ENCODE measurements at places on chromosomes 13 and 19.

GRCh38 chr13:32587811-32588170 is 1.5 kb downstream of the PDS5B start:
- DNase-seq: no peak

DNA sequence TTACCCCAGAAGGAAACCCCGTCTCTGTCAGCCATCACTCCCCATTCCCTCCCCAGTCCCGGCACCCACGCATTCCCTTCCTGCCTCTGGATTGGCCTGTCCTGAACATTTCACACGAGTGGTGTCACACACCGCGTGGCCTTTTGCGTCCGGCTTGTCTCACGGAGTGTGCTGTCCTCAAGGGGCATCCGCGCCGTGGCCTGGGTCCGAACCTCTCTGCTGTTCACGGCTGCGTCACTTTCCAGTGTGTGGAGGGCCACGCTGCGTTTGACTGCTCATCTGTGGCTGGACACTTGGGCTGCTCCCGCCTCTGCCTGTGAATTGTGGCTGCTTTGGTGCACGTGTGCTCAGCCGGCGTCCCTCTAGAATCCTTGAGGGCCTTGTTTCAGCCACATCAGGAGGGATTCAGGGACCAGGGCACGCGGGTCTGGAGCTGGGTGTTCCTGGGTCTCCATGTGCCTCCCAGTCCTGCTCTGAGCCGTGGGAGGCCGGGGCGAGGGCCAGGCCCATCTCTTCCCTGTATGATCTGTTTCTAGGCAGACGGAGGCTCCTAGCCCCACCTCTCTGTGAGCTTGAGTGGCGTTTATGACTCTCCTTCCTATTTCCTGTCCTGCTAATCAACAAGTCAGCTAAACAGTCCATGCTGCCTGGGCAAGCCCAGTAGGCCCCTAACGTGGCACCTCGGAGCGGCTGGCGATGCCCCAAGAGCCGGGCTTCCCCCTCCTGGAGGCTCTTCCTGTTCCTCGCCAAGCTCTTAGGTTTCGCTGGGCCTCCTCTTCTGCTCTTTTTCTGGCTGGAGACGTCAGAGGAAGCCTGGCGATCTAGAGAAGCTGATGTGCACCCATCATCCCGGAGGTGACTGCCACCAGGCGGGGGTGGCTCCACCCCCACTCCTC is 8.1 kb downstream of the STK11 start:
- no peak for DNase-seq

DNA sequence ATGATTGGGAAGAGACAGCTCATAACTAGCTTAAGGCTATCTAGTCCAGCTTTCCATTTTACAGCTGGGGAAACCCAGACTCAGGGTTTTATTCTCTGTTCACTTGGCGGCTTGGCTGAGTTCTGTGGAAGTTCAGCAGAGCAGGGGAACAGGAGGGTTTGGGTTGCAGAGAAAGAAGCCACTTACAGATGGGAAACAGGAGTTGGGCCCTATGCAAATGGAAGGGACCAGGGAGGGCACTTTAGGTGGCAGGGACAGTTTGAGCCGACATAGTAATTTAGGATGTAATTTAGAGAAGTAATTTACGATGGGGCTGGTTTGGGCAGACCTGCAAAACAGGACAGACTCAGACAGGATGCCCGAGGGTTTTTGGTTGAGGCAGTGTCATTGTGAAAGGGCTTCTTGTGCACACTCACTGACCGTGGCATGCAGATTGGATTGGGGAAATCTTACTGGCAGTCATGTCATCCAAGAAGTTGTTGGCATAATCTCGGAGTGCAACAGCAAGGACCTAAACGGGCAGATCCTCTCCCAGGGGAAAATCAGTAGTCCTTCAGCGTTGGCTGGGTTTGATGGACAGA is 47.3 kb upstream of the GPR183 start:
- DNase-seq: no peak

GRCh38 chr13:41520016-41520659 is 62.8 kb downstream of the RGCC start:
- no peak for DNase-seq

- DNase-seq: no peak
Observed at GRCh38 chr19:33467851-33468250, 53.7 kb downstream of the PEPD start.

Measured in fibroblast of the conjunctiva (primary cell).